ENCODE measurements at places on chromosomes 5 and 9. TPM values are rescaled to one million over a fixed set of nuclear protein-coding genes. Genes with fewer than 3 reads are reported as not detected.

Gene TRAF1
- 12.2 TPM for total RNA-seq

Gene PCDHGB7
- total RNA-seq: 1.9 TPM

Gene PAEP
- not detected for total RNA-seq

DNA sequence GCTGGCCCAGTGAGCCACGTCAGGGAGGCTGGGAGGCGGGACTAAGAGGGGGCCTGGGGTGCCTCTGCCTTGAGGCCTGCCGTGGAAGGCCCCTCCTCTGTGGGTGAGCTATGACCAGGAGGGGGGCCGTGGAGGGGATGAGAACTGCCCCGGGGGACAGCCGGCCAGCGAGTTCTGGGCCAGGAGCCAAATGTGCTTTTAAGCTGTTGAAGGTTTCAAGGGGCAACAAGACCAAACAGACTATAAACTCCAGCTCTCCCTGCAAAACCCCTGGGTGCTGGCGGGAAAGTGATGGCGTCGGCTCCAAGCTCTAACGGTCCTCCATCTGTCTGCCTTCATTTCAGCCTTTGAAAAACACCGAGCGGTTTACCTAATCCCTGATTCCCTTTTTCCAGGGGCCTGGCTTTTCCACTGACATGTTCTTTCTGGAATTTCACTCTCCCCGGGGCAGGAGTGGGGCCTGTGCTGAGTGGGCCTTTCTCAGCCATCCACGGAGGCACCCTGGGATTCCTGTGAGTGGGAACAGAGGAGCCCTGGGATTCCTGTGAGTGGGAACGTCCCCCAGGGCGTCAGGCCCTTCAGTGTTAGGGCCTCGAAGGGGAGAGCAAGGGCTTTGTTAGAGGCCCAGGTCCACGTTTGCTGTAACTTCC, 65.6 kb downstream of the COL5A1 start:
- no peak for DNase-seq

DNA sequence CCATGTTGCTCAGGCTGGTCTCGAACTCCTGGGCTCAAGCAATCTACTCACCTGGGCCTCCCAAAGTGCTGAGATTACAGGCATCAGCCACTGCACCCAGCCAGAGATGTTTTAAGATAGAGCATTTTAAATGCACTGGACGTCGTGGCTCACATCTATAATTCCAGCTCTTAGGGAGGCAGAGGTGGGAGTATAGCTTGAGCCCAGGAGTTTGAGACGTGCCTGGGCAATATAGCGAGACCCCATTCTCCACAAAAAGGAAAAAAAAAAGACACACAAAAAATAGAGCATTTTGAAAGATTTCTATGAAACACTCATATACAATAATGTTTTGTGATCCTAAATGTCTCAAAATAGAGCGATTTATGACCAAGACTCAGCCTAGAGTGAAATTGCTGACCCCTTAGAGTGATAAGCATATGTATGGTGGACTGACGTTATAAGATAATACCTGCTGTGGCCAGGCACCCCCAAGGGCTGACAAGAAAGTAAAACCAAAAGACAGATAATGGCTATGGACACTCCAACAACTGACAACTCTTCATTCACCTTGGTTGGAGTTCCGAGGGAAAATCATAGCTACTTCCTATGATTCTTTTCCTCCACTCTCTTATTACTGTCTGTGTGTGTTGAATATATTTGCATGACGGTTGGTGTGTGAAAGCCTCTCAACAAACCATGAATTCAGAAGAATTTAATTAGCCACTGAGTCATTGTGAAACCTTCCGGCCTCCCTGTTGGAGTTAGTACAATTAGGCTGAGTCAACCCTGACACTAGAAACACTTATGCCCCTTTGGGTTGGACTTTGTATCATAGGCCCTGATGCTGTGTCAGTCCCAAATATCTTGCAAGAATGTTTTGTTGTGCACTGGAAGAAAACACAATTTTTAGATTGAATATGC, 526.5 kb upstream of the NUDT12 start:
- DNase-seq: no peak

DNA sequence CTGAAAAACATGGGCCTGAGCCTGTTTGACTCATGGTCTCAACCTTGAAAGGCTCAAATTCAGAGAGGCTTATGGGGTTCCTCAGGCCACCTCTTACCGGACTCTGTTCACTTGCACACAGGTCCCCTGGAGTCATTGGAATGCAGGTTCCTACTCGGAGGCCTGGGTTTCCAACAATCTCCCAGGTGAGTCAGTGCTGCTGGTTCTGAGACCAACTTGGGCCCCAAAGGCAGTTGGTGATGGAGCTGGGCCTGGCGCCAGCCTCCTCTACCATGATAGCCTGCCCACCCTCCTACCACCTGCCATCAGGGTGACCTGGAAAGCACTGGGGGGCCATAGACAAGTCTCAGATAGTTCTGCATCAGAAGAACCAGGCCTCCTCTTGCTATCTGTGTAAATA, 188.4 kb downstream of the RGS3 start:
- DNase-seq: no peak
